ENCODE measurements at places on chromosomes 7 and 10.

DNA sequence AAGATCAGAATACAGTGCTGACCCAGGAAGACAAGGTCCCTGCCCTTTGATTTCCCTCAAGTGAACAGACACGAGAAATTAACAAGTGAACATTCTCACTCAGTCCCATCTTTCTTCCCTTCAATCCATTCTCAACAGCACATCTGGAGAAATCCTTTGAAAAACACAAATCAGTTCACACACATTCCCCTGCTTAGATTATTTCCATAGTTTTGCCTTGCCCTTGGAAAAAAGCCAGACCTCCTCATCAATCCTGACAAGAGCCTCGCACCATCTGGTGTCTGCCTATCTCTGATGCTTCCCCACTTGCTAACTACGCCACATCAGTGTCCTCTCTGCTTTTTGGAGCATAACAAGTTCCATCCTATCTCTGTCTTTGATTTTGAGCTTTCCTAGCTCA lies 94.4 kb upstream of the KIAA1217 start:
- no peak for DNase-seq

DNA sequence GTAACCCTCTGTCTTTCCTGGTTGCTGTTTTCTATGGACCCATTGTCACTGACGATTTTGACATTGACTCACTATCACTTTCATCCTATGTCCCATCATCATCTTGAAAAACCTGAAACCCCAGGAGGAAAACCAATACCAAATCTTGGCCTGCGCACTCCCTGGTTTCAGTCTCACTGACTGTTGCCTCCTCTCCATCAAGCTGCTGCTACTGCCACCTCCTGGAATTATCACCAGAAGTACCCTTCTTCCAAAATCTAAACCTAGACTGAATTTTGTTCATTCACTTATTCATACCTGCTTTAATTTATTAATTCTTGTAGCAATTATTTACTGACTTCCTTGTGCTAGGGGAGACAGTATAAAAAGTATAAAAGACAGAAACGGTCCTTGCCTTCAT lies 44.5 kb upstream of the ACBD5 start:
- no peak for DNase-seq

DNA sequence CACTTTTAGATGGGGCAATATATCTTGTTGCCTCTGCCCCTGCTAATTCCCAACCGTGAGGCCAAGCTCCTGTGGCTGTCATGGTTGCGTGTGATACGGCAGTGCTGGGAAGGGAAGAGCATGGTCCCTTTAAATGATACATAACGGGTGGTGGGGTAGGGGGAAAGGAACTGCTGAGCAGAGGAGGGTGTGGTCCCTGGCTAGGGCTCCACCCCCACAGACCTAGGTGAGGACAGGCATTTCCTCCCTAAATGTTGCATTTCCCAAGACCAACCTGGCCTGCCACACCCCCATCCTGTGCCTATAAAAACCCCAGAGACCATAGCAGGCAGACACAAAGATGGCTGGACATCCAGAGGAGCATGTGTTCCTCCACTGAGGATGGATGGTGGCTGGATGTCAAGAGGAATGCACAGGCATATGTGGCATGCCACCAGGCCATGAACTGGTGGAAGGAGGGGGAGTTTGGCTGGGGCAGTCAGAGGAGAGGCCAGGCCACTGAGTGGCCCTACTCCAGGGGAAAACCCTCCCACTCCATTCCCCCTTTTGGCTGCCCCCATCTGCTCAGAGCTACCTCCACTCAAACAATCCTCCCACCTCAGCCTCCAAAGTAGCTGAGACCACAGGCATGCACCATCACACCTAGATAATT lies 104.0 kb downstream of the PLXDC2 start:
- no peak for DNase-seq

DNA sequence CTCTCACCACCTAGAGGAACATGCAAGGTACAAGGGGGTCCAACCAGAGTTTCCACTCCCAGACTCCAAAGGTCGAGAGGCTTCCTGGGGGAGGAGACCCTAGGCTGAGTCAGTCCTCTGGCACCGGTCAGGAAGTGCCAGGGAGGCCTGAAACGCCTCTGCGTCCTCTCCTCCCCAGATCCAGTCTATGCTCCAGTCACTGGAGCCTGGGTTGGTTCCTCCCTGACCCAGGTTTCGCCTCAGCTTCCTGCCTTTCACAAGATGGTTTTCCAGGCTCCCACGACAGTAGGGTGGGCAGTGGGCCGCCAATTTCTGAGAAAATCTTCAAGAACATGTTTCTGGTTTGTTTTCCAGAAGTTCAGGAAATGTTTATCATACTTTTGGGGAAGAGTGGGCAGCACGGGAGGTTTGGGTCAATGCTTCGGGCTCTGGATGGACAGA lies 30.0 kb downstream of the DUSP5 start:
- no peak for DNase-seq

GRCh38 chr7:159083001-159083697 lies 61.5 kb downstream of the VIPR2 start:
- no peak for DNase-seq

- no peak for DNase-seq
These were observed 40.5 kb upstream of the PRKAR1B start for GRCh38 chr7:767580-767940.

- DNase-seq, result peak; percentile 14
These were observed 735 bp downstream of the ZNF394 start for GRCh38 chr7:99499371-99499720.

DNA sequence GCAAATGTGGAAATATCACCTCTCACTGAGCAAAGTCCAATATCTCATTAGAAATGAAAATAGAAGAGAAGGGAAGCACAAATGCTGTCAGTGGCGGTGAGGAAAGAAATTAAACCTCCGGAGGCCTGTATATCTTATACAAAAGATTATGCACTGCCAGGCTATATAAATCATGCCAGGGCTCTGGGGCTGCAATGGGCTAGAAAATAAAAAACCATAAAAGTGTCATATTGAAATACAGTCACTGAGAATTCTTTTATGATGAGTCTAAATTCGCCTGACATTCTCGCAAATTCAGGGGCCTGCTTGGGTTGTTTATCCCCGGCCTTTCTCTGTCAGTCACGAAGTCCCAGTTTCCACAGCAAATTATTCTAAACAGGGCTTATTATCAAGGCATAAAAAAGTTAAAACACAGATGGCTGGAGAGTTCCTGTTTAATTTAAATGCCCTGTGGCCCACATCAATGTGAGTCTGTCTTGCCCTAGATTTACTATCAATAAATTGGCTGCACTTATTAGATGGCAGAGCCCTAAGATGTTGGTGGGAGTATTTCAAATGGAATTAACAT lies 193.8 kb downstream of the SNX10 start:
- no peak for DNase-seq
